MCF 10A (cell line): ENCODE measurements at places on chromosomes 16 and 17. TPM values are rescaled to one million over a fixed set of nuclear protein-coding genes. Genes with fewer than 3 reads are reported as not detected.

Gene C16orf95
- 5.7 and 5.8 TPM in 2 replicates for total RNA-seq

Gene SLFN14
- total RNA-seq = not detected in 2 replicates

Gene CACNG1
- not detected in 2 replicates for total RNA-seq

Gene CD7
- total RNA-seq = 0.63 and 0.71 TPM in 2 replicates

Gene NME3
- total RNA-seq = 44.0 and 44.8 TPM in 2 replicates

Gene SLC5A11
- total RNA-seq = not detected in 2 replicates

Gene EIF1
- total RNA-seq = 1,945 and 2,169 TPM in 2 replicates

Gene TNFRSF13B
- not detected in 2 replicates for total RNA-seq

Gene DNAI2
- not detected in 2 replicates for total RNA-seq

Gene PRSS53
- 4.4 and 5.5 TPM in 2 replicates for total RNA-seq

Gene CPNE7
- total RNA-seq = 86.8 and 92.4 TPM in 2 replicates

Gene ELMO3
- total RNA-seq = 9.6 and 12.0 TPM in 2 replicates

Gene C16orf92
- not detected in 2 replicates for total RNA-seq

Gene ADORA2B
- total RNA-seq = 21.7 and 26.0 TPM in 2 replicates

Gene ZFP3
- not detected in 2 replicates for total RNA-seq

Gene KCNG4
- total RNA-seq = not detected in 2 replicates
